ENCODE measurements at places on chromosomes 11 and 22.

- DNase-seq: no peak
Measured at GRCh38 chr11:131942878-131943277, 572.5 kb downstream of the NTM start.

DNA sequence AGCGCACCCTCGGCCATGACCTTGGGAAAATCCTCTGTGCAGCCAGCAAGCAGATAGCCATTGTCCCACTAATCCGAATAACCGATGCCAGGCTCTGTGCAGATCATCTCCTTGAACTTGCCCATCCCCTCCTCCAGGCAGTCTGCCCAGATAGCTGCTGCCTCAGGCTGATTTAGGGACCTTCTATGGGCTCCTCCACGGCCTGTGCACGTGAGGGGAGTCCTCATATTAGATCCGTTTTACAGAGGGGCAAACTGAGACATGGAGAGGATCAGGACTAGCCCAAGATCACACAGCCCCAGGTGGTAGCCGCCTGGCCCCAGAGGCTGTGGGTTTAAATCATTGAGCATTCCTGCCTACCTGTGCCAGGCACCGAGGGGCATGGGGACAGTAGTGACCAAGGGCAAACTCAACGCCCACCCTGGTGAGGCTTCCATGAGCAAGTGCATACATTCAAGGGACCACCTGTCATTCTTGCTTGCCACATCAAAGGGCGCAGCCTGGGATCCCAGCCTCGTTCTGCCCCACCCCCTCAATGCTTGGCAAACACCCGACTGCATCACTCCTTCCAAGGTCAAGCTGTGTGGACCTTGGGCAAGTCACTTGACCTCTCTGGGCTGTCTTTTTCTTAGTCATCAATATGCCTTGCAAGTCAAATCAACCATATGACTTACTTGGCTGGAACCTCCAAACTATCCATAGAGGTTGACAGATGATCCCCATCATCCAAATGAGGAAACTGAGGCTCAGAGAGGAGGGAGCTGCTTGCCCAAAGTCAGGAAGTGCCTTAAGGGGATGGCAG, 131.6 kb downstream of the MN1 start:
- no peak for DNase-seq

GRCh38 chr11:1546077-1546535, 26.0 kb downstream of the DUSP8 start:
- DNase-seq: no peak

DNA sequence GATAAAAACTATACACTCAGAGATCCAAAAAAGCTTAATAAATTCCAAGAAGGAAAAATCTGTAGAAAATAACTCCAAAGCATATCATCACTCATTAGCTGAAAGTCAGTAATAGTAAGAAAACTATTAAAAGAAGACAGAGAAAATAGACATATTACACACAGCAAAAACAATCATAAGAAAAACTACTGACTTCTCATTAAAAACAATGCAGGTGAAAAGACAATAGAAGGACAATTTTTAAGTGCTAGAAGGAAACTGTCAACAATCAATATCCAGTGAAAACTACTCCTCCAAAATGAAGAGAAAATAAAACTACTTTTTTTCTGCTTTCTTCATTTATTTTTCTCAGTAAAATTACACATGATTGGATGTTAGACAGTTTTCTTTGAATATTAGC, 56.5 kb downstream of the BLID start:
- no peak for DNase-seq

GRCh38 chr11:74299015-74299414, 12.4 kb downstream of the P4HA3 start:
- DNase-seq: no peak

- DNase-seq: no peak
Measured at GRCh38 chr22:42160830-42161696, 30.5 kb upstream of the CYP2D6 start.

GRCh38 chr22:33932997-33933396, 12.7 kb upstream of the LARGE1 start:
- DNase-seq: no peak

GRCh38 chr11:17376493-17376892, 12.0 kb downstream of the KCNJ11 start:
- DNase-seq: no peak

DNA sequence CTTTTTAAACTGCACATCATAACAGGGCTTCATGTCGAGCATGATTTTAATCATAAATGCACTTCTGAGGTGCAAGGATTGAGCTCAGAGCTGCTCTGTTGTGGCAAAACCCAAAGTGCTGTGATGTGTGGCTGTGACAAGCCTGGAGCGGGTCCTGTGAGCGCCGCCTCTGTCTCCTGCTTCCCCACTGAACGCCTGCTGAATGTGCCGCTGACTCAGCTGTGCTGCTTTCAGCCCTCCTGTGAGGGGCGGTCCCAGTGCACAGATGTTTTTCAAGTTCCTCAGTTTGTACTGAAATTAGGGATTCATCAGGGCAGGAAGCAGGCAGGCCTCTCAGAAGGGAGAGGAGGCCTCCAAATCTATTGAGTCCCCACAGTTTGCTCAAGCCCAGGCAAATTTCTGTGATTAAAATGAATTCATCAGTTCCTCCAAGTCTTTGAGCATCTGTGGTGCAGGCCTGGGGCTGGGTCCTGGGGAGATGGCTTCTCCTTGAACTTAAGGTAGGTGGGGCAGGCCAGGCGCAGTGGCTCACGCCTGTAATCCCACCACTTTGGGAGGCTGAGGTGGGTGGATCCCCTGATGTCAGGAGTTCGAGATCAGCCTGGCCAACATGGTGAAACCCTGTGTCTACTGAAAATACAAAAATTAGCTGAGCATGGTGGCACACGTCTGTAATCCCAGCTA, 3.0 kb upstream of the GTSE1 start:
- no peak for DNase-seq

DNA sequence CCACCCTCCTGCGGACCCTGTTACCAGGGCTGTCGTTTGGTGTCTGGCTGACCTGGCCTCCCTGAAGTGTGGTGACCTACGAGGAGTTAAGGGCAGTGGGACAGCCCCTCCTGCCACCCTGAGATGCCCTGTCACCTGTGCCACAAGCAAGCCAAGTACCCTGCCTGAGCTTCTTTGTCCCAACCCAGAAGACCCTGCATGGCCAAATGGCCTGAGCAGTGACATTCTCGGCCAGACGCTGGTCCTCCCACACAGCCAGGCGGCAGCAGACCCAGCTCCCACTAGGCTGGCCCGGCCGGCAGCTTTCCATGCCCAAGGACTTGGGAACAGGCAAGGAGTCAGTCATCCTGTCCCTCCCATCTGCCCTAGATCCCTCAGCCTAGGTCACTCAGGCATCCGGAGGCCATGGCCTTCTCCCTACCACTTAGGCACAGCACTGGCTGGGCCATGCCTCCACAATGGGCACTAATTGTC, 7.6 kb downstream of the ARVCF start:
- DNase-seq: no peak

DNA sequence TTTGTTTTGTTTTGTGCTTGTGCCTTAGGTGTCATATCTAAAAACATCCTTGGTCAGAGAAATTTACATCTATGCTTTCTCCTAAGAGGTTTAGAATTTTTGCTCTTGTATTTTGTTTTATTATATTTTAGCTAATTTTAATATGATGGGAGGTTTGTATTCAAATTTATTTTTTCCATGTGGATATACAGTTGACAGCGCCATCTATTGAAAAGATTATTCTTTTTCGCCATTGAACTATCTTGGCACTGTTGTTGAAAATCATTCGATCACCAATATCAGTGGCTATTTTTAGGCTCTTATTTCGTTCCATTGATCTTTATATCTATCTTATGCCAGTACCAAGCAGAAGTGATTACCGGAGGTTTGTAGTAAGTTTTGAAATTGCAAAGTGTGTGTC, 510.3 kb downstream of the BRD1 start:
- no peak for DNase-seq

DNA sequence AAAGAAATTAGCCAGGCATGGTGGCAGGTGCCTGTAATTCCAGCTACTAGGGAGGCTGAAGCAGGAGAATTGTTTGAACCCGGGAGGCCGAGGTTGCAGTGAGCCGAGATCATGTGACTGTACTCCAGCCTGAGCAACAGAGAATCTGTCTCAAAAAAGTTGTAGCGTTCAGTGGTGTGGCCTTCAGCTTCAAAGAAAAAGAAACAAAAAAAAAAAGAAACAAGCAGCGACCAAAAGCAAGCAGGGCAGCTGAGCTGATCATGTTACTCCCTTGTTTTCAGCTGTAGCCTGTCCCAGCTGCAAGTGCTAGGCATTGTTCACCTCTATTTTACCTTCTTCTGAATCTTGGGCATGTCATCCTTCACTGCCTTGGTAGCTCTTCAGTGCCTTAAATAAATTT, 37.0 kb downstream of the SFI1 start:
- DNase-seq: no peak

DNA sequence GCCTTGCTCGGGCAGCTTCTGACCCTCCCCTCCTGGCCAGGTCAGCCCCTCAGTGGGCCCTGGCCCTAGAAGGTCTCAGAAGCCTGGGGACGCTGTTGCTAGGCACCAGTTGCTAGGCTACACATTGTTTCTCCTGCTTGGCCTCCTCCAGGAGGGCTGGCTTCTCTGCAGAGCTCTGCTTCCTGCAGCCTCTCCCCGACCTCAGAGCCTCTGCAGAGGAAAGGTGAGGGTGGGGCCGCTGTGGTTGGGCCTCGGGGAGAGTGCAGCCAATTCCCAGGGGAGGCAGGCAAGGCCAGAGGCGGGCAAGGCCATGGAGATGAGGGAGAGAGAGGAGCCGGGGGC, 27.6 kb upstream of the LRRC10B start:
- DNase-seq: peak; percentile 61

- DNase-seq: no peak
Measured at GRCh38 chr22:22773979-22774604, 113.5 kb upstream of the IGLL5 start.

GRCh38 chr11:126595560-126595959, 240.1 kb downstream of the ST3GAL4 start:
- DNase-seq: no peak

DNA sequence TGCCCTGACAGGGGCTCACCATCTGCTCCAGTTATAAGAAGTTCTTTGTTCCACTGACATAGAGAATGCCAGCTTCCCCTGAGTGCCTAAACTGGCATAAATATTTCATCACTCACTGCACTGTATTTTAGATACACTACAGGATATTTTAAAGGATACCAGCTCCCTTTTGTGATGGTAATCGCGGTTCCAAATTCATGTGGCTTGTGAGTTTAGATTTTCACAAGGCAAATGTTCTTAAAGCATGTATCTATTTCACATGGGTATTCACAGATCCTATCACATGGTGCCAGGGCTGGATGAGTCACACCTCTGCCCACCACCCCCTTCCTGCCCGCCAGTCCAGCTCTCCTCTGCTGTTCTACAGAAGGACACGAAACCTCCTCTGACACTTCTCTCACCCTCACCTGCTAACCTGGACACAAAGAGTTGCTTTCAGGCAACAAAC, 105.5 kb downstream of the KCNC1 start:
- no peak for DNase-seq

DNA sequence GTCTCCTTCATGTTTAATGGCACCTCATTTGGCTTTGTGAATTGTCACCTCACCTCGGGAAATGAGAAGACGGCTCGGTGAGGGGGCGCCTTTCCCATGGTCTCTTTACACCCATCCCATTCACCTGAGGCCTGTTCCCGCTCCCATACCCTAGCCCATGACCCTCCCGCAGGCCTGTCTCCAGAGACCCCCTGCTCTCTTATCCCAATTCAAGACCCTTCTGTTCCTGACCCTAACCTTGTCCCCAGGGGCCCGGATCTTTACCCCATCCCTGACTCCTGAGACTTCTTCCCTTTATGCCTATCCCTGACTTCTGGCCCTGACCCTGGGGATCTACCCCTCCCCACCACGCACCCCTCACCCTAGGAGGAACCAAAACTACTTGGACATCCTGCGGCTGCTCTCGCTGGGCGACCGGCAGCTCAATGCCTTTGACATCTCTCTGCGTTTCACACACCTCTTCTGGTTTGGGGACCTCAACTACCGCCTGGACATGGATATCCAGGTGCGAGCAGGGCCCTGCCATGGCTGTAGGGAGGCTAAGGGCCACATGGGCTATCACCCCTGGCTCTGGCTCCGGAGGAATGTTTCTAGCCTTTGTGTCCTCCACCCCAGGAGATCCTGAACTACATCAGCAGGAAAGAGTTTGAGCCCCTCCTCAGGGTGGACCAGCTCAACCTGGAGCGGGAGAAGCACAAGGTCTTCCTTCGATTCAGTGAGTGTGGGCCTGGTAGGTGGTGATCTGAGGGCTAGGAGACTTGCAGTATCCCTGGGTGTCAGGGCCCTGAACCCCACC, 7.9 kb downstream of the INPPL1 start:
- no peak for DNase-seq
